Activated CD4-positive, alpha-beta T cell treated with anti-CD3 and anti-CD28 coated beads, Interleukin-2, amount 10 ng/mL, durations not matched to agents 7 days and 5 days (primary cell): ENCODE measurements at places on chromosomes 1 and 21. TPM values are rescaled to one million over a fixed set of nuclear protein-coding genes. Genes with fewer than 3 reads are reported as not detected.

GRCh38 chr1:49016030-49016977, 239.6 kb upstream of the BEND5 start:
- H3K36me3 ChIP-seq, result no peaks in the 10 kb centered on the region
- no peaks in the 10 kb centered on the region for H3K4me1 ChIP-seq
- H3K27me3 ChIP-seq, result no peaks in the 10 kb centered on the region

Gene SMCP
- total RNA-seq, result not detected

DNA sequence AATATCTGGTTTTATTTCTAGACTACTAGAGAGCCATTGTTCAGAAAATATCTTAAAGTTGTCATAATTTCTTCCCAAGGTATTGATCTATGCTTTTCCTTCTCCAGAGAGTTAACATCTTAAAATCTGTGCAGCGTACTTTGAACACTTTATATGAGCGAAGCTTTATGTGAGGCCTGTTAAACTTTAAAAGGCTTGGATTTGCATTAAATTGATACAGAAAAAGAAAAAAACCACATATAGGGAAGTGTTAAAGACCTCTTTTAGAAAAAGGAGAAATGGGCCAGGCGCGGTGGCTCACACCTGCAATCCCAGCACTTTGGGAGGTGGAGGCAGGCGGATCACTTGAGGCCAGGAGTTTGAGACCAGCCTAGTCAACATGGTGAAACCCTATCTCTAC, 59.2 kb upstream of the MORC3 start:
- peak overlapping the region; percentile 92 for H3K27ac ChIP-seq
- H3K36me3 ChIP-seq, result peaks cover 34% of the 10 kb centered on the region
- H3K27me3 ChIP-seq, result no peaks in the 10 kb centered on the region
- DNase-seq, result no peak
- peaks cover 14% of the 10 kb centered on the region for H3K4me1 ChIP-seq

DNA sequence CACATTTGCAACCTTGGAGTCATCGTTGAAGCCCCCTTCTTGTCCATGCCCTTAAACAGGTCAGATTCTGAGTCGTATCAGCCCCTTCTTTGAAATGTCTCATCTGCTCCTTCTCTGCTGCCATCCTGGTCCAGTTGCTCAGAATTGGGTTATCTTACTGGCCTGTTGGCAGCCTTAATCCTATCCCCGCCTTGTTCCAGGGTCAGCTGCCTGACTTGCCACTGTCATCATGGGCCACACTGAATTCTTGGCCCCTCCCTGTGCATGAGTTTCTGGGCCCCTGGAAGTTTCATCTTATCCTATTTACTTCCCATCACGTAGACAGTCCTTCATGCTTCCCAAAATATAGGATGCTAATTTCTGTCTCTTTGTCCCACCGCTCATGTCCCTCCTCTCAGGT, 23.7 kb downstream of the IRF2BP2 start:
- no peaks in the 10 kb centered on the region for H3K36me3 ChIP-seq
- peaks cover 3% of the 10 kb centered on the region for H3K27me3 ChIP-seq
- peaks cover 7% of the 10 kb centered on the region for H3K4me1 ChIP-seq
- H3K27ac ChIP-seq, result no peak overlapping the region
- H3K4me3 ChIP-seq, result no peak overlapping the region

DNA sequence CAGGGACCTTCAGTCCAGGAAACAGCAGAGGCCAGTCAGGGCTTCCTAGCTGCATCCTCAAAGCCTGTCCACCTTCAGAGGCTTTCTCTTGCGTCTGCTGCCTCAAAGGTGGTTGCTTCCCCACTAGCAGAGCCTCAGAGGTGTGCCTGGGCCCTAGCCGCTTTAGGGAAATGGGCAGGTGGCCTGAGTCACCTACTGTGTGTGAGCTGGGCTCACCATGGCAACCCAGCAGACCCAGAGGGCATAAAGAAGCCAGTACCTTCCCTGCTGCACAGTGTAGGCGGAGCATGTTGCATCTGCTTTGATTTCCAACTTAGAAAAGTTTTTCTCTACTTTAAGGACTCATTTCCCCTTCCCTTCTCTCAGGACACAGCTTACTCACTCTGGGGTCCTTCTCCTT, 12.5 kb downstream of the SLC9A1 start:
- H3K27me3 ChIP-seq, result no peaks in the 10 kb centered on the region
- H3K36me3 ChIP-seq, result peaks cover 6% of the 10 kb centered on the region
- no peak for DNase-seq
- no peak overlapping the region for H3K27ac ChIP-seq

DNA sequence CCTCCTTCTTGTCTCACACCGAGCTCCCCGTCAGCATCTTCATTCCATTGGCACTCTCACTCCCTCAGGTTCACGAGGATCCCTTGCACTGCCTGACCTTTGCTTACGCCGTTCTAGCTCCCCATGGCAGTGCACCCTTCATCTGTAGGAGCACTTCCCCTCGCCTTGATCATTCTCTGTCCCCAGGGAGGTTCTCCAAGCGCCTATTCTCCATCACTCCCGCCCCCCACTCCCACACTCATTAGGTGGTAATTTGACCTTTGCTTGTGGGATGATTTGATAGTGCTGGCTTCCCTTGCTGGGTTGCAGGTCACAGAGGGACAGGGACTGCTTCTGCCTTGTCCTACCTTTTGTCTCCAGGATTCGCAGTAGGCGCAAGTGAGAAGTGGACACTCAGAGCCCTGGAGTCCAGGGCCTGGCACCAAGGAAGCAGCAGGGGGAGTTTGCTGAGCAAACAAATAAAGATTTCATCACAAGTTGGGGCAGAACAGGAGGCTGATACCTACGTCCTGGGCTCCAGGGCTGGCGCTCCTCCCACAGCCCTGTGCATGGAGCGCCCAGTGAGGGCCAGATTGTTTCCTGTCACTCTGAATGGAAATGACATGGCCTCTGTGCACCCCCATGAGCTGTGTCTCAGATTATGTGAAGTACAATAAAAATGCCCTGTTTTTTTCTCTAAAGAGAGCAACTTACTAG, 82.0 kb upstream of the RUNX3 start:
- H3K4me1 ChIP-seq, result peaks cover 58% of the 10 kb centered on the region
- H3K36me3 ChIP-seq, result peaks cover 14% of the 10 kb centered on the region
- peak overlapping the region; percentile 54 for H3K27ac ChIP-seq
- H3K27me3 ChIP-seq, result no peaks in the 10 kb centered on the region

DNA sequence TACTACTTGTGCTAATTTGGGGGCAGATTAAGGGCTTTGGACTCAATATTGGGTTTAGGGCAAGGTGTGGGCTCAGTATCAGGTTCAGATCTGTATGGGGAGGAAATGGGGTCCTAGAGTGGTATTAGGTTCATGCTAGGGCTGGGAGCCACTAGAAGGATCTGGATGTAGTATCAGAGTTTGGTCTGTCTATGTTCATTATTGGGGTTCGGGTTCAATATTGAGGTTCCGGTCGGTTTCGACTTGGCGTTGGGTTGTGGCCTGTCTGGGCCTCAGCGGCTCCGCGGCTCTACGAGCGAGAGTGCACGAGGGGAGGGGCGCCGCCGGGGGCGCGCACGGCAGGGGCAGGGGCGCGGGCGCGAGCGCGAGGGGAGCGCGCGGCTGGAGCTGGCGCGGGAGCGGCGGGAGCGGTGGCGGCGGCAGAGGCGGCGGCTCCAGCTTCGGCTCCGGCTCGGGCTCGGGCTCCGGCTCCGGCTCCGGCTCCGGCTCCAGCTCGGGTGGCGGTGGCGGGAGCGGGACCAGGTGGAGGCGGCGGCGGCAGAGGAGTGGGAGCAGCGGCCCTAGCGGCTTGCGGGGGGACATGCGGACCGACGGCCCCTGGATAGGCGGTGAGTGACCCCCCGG, at the start of gene PTPRF:
Gene PTPRF (plus strand): TSS at position 401 of the 624 bp plus-strand sequence. CDS start 14,193 bp downstream, outside the sequence.
- no peak within 1 kb of the TSS for H3K27ac ChIP-seq
- H3K36me3 ChIP-seq, result no peaks in the 10 kb centered on the region
- H3K4me3 ChIP-seq, result peak within 1 kb of the TSS; percentile 72

- H3K4me3 ChIP-seq, result no peak overlapping the region
- no peaks in the 10 kb centered on the region for H3K27me3 ChIP-seq
- H3K27ac ChIP-seq, result no peak overlapping the region
- H3K36me3 ChIP-seq, result no peaks in the 10 kb centered on the region
- no peaks in the 10 kb centered on the region for H3K4me1 ChIP-seq
Observed at GRCh38 chr1:239976130-239976968, 115.3 kb upstream of the FMN2 start.
